Left renal pelvis (tissue), 4 donors: ENCODE measurements at places on chromosomes 6 and 20. TPM values are rescaled to one million over a fixed set of nuclear protein-coding genes. Genes with fewer than 3 reads are reported as not detected.

Gene PRICKLE4
- 5.0 TPM for polyA plus RNA-seq

DNA sequence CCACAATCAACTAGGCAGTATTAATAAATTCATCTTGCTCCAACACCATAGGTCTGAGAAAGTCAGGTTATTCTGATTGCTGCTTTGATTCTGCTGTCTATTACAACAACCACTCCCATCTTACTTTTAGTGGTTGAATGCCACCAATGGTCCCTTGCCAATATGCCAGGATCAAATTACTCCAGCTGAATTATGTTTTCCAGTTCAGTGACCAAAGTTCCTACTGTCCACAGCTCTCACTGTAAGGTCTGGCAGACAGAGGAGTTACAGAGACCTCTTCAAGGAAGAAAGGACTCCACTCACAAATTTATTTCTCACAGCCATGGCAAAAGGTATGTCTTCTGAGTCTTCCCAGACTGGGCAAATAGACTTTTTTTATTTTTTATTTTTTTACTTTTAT is 557.0 kb downstream of the HAO1 start:
- no peak for DNase-seq

Gene DNAH8
- polyA plus RNA-seq = 0.15 TPM

Gene BCLAF1
- 202 TPM for polyA plus RNA-seq

DNA sequence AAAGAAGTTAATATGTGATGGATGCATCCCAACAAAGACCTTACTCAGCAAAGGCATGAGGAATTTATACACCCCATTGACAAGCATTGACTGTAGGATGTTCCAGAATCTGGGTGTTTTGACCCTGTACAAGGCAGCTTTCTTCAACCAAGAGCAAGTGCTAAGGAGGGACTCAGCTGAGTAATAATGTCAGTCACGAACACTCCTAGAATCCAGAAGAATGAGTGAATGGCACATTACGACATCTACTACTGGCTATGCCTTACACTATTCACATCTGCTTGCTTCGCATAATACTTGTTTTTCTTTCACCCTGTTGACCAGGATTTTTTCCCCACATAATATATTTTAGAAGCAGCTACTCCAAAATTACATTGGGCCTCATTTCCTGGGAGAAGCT is 42.5 kb upstream of the VGLL2 start:
- DNase-seq = no peak

DNA sequence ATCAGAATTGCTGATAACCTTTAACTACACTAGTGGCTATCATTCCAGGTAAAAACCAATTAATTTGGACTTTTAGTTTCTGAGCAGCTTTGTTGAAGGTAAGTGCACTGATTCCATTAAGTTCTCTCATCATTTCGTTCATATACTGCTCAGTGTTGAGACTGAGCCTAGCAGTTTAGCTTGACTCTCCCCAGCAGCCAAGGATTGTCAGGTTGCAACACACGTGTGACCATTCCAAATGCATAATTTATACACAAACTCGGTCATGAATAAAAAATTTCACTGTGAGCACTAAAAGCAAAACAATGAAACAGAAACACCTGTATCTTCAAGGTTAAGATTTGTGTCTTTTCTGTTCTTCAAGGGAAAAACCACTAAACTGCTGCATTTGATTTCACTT is 8.9 kb downstream of the FERMT1 start:
- no peak for DNase-seq

DNA sequence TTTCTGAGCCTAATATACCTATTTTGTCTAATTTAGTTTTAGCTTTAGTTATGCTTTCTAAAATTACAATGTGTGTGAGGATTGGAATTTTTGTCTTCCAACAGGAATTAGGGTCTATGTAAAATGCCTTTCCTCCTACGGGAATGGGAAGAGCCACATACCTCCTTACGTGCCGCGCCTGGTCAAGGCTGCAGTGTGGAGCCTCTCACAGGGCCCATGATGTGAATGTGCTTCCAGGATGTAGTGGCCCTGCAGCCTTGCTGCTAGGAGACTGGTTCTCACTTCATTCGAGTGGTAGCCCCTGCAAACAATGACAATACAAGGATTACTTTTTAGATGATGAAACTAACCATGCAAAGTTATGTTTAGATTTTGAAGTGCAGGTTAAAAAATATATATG is 110.2 kb downstream of the SOBP start:
- no peak for DNase-seq

Gene GABRR2
- polyA plus RNA-seq = 0.93 TPM

- no peak for DNase-seq
These were observed 47.9 kb downstream of the HDDC2 start for GRCh38 chr6:125253881-125254280.

GRCh38 chr6:57301757-57302156 is 15.7 kb upstream of the PRIM2 start:
- no peak for DNase-seq

DNA sequence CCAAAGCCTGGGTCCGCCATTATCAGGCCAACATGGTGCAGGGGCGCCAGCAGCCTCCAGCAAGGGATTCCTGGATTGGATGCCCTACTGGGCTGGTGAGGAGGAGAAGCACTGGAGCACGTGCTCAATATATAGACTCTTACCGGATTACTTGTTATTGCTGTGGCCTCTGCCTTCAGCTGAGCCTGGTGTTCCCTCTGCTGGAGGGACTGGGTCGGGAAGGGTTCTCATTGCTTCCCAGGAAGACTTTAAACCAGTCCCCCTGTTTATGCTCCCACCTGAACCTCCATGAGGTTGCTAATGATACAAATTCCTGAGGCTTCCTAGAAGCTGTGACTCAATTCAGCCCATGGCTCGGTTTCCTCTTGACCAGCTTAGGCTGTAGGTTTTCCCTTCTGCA is 186.7 kb upstream of the ARID1B start:
- no peak for DNase-seq

Gene TCP11
- 1.5 TPM for polyA plus RNA-seq

Gene SLA2
- 0.24 TPM for polyA plus RNA-seq

GRCh38 chr6:165660857-165661663 is 2.0 kb downstream of the PDE10A start:
- no peak for DNase-seq

DNA sequence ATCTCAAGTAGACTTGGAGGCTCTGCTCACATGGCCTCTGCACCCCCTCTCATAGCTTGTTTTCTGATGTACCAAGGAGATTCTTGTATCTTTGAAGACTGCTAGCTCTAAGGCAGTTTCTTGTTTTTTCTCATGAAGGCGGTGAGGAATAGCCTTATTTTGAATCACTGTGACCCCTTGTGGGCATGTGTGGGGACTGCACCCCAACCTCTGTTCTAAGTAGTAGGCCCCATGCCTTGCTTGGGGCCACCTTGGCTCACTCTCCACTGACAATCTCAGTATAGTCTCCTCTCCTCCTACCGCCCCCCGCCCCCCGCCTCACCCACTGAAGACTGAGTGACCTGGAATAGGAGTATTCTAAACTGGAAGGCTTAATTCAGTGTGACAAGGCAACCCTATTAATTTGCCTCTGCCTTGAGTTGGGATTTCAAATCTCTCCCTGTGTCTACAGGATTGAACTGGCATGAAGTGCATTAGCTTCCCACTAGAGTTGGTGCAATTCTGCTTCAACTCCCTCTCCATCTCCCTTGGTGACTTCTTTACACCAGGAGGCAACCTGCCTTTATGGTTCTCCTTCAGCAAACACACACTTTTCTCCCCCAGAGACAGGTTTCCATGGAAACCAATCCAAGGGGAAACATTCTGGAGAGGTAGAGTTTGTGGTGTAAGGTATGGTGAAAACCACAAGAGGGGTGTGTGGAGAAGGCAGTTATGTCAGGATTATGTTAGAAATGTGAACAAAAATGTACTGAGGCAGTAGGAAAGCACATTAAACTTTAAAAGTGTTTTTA is 75.4 kb upstream of the ECI2 start:
- DNase-seq = peak; percentile 10

DNA sequence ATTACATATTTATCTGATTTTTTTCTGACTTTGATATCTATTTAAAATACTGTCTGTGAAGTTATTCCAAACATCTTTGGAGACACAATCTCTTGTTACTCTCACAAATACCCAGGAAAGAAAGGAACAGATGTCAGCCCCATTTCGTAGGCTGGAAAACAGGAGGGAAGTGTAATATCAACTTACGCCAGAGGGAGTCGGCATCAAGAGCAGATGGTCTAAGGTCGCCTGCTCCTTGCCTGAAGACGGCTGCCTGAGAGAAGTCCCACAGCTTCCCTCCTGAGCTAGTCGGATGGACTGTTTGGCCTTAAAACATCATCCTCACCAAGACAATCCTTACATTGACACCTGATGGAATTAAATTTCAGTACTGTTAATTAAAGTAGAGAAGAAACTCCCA is 13.4 kb downstream of the CST7 start:
- DNase-seq = no peak
